Immature natural killer cell (primary cell): ENCODE measurements at places on chromosomes 2 and 18. TPM values are rescaled to one million over a fixed set of nuclear protein-coding genes. Genes with fewer than 3 reads are reported as not detected.

CHRNG gene
- polyA plus RNA-seq = not detected

REG1B gene
- not detected for polyA plus RNA-seq

DNA sequence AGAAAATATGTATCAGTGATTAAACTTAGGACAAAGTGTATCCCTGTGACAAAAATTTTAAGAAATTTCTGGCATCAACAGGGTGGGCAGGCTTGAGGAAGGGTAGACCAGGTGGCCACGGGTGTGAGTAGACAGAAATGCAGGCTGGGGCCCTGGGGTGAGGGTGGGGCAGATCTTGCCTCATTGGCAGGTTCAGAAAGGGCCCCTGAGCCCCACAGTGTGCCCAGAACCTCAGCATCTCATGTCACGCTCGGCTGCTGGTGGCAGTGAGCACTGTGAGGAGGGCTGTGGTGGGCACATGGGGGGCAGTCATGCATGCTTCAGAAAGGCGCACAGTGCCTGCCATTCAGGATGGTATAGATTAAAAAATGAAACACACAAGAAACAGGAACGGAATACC is 7.6 kb upstream of the ASB18 start:
- H3K36me3 ChIP-seq = no peaks in the 10 kb centered on the region
- H3K27ac ChIP-seq = no peak overlapping the region
- no peaks in the 10 kb centered on the region for H3K4me1 ChIP-seq
- H3K4me3 ChIP-seq = no peak overlapping the region

GRCh38 chr2:938181-939005 is 12.3 kb upstream of the SNTG2 start:
- peaks cover 9% of the 10 kb centered on the region for H3K27me3 ChIP-seq
- H3K36me3 ChIP-seq = no peaks in the 10 kb centered on the region
- no peak overlapping the region for H3K27ac ChIP-seq
- DNase-seq = no peak
- no peak overlapping the region for H3K4me3 ChIP-seq
